ENCODE measurements at places on chromosomes 6 and 20.
A peak's percentile ranks its signal among the peaks of the same experiment; 100 is the strongest.

- no peak for DNase-seq
Measured at GRCh38 chr6:36634317-36635108, 40.4 kb downstream of the SRSF3 start.

DNA sequence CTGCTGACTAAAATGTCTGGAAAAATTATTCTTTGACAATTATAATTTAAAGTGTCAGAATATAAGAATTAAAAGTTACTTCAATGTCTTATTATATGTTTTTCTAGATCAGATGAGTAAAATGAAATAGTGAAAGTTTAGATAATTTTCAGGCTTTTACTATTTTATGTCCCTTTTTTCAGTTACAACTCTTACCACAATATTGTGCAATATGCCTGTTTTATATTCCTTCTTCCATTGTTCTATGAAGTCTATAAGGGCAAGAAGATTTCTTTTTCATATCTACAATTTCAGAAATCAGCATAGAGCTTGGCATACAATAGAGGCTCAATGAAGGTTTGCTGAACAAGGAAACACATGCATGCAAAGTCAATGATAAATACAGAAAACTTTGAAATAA, 401.2 kb upstream of the HTR1E start:
- no peak for DNase-seq

- no peak for DNase-seq
Measured at GRCh38 chr20:52847029-52847660, 125.0 kb upstream of the TSHZ2 start.

- DNase-seq, result no peak
Measured at GRCh38 chr20:38304845-38305447, 990 bp downstream of the BPI start.

DNA sequence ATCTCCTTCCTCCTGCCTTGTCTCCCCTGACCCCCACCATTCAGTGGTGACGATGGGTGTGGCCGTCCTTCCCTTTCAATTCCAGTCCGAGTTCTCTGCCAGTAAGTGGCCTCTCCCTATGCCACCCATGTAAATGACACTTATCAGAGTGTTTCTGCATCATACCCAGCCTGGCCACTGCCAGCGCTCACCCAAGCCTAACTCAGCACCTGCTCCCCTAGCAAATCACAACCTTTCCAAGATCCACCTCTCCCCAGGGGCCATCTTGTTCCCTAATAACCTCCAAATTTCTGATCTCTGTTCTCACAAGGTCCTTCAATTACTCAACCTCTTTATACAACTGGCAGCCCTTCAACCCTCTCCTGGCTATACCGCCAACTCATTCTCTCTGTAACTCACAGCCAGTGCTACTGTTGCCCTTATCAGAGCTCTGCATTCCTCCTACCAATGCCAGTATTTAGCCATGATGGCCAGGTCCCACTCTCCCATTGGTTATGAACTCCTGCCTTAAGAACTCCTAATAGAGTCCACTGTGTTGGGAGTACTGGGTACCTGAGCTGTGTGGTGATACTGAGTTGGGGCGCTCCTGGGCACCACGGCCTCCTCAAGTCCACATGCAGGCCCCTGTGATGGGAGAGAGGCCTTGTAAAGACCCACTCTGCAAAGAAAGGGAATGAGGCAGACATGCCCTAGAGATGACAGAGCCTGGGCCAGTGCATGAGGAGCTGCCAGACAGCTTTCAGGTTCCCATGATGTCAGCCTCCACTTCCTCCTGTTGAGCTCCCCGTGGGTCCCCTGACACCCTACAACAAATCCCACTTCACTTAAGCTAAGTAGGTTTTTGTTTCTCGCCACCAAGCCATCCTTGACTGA, 187.4 kb upstream of the RREB1 start:
- DNase-seq, result no peak

GRCh38 chr20:19495905-19496703, 262.0 kb upstream of the RIN2 start:
- no peak for DNase-seq

DNA sequence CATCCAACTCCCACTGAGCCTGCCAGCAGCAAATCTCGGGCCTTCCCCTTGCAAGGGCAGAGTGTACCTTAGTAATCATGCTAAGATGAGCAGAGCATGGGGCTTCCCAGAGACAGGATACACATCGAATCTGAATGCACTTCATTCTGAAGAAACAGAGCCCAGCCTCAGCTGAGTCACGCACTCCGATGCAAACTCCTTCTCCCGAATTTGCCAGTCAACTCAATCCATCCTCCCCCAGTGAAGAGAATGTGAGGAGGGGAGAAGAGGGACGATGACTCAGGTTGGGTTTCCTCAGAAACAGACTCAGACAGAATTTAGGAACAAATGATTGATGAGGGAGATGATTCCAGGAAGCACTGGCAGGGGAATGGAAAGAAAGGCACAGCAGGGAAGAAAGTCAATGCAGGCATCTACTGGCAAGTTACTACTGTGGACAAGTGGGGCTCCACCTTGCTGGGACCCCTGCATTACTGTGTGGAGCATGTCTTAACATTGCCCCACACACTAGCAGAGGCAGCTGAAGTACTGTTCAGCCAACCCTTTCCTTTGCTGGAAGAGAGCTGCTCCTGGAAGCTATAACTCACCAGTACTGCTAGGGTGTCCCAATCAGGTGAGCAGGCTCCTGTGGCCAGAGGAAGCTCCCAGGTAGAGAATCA, 251.6 kb downstream of the ADGB start:
- DNase-seq, result no peak

- DNase-seq, result no peak
Measured at GRCh38 chr6:135921188-135921587, 69.7 kb downstream of the PDE7B start.

DNA sequence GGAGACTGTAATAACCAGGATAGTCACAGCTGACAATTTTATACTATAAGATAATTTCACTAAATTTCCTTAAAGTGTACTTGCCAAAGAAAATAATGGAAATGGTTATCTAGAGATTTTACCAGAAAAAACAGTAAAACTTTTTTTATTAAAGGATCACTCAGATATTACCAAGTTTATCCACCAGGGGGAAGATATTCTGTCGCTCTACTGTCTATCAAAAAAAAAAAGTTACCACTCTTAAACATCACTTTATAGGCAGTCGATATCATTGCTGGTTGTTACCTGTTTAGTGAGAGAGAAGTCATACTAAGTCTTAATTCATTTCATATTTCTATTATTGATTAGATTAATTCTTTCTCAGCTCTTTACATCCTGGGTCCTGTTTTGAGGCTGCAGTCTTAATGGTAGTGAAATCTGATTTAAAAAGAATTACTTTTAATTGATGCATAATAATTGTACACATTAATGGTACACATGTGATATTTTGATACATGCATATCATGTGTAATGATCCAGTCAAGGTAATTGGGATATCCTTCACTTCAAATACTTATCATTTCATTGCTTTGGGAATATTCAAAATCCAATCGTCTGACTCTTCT, 18.9 kb downstream of the L3MBTL3 start:
- DNase-seq, result no peak

DNA sequence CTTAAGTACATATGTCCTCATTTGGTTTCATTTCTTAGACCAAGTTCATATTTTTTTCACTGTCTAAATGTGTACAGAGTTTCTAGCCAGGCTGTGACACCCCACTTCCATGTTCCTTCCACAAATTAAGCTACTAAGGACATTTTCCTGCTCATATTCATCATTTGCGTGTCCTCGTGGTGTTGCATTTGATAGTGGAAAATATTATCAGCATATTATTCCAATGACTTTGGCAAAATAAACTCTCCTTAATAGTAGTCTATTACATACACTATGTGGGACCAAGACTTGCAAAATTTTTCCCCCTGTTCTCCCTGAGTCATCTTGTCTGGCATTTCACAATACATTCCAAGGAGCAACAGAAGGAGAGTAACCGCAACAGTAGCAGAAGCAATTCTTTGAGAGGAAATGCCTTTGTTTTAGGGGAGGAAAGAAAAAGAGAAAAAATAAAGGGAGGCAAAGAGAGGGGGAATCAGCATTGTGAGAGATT, 599.2 kb downstream of the COL12A1 start:
- DNase-seq, result no peak

DNA sequence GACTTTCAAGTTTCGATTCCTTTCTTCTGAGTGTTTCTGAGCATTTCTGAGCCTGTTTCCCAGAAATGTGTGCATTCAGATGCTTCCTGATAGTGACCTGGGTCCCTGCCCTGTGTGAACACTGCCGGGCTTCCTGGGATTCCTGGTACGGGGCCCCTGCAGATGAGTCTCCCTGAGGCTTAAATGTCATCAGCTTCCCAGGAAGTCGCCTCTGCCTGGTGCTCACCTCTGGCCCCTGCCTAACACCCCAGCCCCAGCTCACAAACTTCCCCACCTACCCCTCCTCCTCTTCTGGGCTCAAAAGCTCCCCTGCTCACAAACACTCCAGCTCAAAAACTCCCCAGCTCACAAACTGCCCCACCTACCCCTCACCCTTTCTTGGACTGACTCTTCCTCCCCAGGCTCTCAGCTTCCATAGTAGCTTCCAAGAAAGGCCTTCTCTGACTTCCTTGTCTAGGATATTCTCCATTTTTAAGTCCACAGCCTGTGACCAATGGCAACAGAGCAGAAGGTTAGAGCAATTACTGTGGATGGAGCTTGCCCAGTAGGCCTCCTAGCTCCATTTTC, 42.0 kb downstream of the TGM2 start:
- peak; percentile 55 for DNase-seq

DNA sequence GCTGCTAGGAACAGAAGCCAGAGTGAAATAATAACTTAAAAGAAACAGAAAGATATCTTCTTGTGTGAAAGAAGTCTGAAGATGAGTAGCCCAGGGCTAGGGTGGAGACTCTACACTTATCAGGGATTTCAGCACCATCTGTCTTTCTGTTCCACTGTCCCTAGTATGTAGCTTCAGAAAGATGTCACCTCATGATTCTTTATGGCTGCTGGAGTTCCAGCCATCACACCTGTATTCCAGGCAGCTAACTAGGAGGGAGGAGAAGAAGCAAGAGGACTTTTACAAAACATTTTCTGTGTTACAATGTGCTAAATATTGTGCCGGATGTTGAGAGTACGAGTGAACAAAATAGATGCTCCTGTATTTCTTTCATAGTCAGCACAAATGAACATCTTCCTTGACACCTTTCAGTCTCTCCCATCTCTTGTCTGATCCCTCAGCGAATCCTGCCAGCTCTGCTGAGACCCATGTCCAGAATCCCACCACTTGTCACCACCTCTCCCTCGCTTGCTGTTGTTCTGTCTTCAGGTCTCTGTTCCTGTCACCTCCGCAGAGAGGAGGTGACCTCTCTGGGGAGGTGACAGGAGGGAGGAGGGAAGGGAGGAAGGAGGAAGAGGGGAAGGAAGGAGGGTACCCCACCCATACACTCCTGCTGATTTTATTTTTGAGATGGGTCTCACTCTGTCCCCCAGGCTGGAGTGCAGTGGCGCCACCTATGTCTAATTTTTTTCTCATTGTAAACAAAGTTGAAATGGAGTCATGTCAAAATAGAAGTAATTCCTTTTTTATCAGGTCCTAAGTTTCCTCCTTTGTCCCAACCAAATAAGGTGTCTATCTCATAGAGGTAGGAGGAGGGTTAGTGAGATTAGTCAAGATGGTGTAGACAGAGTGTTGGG, 188.9 kb downstream of the TFAP2C start:
- no peak for DNase-seq

DNA sequence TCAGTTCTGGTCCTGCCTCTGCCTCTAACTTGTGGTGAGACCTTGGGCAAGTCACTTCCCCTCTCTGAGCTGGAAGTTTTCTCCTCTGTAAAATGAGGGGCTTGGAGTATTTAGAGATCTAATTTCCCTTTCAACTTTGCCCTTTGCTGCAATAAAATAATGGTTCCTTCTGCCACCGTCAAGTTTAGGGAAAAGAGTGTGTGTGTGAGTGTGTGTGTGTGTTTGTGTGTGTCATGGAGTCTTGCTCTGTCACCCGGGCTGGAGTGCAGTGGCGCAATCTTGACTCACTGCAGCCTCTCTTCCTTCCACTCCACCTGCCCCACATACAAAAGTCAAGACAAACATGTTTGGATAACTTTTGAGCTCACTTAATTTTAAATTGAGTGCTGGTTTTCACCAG, 39.2 kb upstream of the PIM1 start:
- DNase-seq, result no peak

DNA sequence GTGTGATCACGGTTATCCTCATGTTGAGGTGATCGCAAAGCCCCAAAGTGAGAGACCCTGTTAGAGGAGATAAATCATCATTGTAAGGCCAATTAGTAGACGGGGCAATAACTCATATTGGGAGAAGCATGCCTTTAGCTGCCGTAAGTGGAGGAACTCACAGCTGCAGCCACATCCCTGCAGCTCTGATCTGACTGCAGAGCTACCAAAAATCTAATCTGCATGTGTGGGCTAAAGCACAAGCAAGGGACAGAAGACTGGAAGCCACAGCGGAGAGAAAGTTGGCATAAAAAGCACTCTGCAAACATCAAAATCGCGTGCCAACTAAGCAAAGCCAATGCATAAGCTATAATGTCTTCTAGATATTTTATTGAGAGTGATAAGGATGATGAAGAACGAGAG, 79.8 kb downstream of the TBC1D7 start:
- DNase-seq, result no peak

GRCh38 chr6:38846844-38847243, 131.7 kb downstream of the DNAH8 start:
- DNase-seq, result no peak

- DNase-seq, result no peak
Measured at GRCh38 chr20:8234580-8234979, 102.5 kb downstream of the PLCB1 start.

DNA sequence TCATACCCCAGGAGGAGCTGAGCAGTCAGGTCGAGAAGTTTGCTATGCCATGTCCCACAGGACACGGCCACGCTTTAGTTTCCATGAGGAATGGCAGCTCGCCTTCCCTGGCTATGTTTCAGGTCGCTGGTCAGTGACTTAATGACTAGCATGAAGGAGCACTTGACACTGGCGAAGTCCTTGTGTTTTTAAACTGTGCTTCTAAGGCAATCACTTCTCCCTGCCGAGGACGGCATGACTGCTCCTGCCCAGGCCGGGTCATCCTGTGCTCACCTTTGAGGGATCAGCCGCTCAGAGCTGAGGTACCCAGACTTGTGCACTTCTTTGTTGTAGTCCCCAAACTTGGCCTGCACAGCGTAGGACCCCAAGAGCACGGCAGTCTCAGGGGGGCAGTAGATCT, 34.1 kb downstream of the EZR start:
- DNase-seq, result no peak

GRCh38 chr20:45407067-45407745, 883 bp upstream of the DBNDD2 start:
- peak; percentile 63 for DNase-seq

Measured in activated effector memory CD4-positive, alpha-beta T cell treated with anti-CD3 and anti-CD28 coated beads, Interleukin-2, amount 50 U/mL, for 16 hours (primary cell).